Activated T-helper 9 cell treated with anti-CD3 and anti-CD28 coated beads, Interleukin-2, amount 50 U/mL, for 16 hours (primary cell): ENCODE measurements at places on chromosomes 7 and 10.
A peak's percentile ranks its signal among the peaks of the same experiment; 100 is the strongest.

DNA sequence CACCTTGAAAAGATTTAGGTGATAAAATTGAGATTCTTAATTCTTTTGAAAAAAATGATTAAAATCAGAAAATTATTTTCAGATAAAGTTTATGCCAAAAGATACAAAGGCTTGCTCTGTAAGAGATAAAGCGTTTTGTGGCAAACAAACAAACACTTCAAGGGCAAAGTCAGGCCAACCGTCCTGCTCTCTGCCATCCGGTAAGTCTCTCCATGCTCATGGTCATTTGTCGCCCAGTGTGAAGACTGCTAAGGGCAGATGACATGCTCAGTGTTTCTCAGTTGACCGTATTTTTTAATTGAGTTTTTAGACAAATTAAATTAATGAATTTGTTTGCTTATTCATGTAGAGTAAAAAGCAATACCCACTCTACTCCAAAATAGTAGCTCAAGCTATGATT, 60.0 kb downstream of the PTPRE start:
- DNase-seq: no peak

DNA sequence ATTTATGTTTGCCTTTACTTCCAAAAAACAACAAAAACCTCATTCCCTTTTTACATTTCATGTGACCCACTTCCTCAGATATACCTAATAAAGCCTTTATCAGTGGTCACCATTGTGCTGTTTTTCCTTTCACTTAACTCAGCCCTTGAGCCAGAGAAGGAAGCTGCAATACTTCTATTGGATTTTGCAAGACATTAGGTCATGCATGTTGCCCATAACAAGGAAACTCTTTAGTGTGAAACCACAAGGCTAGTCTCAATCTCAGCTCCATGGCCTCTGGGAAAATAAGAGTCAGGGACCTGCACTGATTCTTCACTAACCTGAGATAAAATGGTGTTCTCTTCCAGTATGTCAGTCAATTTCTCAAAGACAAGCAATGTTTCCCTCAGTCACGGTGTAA, 27.8 kb downstream of the STEAP4 start:
- DNase-seq: no peak

- DNase-seq: no peak
Measured at GRCh38 chr7:50293509-50294179, 10.9 kb upstream of the IKZF1 start.

GRCh38 chr7:7173956-7174632, 8.2 kb upstream of the C1GALT1 start:
- no peak for DNase-seq

DNA sequence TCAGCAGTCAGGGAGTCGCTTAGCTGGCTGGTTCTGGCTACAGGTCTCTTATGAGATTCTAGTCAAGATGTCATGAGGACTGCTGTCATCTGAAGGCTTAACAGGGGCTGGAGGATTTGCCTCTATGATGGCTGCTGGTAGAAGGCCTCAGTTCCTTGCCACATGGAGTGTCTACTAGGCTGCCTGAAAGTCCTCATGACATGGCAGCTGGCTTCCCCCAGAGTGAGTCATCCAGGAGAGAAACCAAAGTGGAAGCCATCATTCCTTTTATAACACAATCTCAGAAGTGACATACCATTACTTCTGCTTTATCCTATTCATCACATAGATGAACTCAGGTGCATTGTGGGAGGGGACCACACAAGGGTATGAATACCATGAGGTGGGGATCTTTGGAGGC, 75.1 kb downstream of the EXOC6 start:
- DNase-seq: no peak

DNA sequence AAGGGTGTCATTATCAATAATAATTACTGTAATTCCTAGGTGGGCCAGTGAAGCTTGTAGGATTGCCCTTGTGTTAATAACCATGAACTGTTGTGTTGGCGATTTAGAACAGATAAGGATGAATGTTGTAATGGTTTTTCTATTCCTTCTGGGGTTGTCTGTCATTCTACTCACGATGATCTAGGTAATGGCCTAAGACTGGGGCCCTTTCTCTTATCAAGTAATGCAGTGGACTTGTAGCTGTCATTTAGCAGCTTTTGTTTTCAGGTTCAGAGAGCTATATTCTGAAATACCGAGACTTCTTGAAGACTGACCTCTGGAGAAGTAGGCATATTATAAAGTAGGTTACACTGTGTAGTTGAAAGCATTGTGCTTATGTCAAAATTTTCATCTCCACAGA, 110.2 kb downstream of the TAF3 start:
- no peak for DNase-seq

DNA sequence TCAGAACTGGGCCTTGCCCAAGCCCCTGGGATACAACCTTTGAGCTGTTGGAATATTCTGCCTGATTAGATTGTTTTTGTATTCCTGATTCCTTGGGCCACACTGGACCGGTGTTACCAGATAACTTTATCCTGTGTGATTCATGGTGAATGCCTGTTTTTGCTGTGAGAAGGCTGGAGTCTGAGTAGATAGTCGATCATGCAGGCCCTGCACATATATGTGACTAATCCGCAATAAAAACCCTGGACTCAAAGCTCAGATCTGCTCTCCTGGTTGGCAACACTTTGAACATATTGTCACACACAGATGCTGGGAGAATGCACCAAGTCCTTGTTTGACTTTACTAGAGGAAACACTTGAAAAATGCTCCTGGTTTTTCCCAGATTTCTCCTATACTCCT, 183.9 kb upstream of the MBL2 start:
- no peak for DNase-seq

GRCh38 chr7:151999424-152000090, 25.9 kb upstream of the GALNT11 start:
- no peak for DNase-seq

- DNase-seq: no peak
Measured at GRCh38 chr7:151238924-151239836, 6.9 kb downstream of the CHPF2 start.

GRCh38 chr10:60359066-60359465, 30.6 kb downstream of the ANK3 start:
- no peak for DNase-seq

DNA sequence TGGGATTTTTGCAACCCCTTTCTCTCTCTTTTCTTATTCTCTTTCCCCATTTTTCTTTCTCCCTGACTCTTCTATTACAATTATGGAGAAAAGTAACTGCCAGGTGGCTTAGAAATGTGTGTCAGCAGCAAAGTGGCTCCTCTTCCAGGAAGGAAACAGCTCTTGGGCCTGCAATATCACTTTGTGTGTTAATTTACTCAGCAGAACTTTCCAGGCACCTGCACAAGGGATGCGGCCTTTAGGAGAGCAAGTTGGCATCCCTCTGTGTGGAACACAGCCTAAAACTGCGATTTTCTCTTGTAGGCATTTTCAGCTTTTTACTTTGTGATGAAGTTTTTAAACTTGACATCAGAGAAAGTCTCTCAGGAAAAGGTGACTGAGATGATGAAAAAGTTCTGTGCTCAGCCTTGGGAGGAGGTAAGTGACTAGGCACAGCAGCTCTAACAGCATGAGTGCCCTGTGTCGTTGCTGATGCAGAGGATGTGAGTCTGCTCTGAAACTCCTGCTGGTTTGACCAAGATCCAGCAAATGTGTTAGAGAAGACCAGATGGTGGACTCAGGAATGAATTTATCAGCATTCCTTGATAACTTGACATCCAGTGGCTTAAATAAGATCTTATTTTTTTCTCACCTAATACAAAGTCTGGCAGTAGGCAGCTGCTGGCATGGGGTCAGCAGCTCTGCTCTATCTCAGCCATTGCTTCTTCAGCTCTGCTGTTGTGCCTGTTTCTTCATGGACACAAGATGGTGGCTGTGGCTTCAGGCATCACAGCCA, 47.4 kb upstream of the CC2D2B start:
- no peak for DNase-seq

DNA sequence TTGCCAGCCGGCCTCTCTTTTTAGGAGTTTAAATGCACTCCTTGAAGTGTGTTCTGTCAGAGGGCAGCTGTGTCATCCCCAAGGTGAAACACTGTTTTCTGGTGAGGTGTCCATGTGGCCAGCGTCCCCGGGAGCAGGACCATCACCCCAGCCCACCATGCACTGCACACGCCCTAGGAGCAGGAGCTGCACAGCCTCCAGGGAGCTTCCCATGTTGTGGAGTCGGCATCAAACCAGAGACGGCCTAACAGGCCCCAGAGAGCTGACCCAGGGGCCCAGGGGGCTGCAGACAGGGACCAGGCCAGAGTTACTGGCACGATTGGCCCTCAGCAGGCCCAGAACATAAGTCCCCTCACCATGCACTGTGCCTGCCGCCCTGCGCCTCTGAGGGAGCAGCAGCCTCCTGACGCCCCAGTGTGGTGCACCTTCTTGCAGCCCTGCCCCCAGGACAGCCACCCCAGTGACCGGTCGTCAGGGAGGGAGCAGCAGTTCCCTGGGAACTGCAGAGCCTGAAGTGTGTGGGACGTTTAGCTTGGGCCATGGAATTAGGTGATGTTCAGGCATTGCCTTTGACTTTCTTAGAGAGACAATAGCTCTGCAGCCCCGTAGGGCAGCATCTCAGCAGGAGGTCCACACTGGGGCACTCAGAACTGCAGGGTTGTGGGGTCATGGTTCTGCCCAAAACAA, 97.9 kb downstream of the NKX6-2 start:
- no peak for DNase-seq

DNA sequence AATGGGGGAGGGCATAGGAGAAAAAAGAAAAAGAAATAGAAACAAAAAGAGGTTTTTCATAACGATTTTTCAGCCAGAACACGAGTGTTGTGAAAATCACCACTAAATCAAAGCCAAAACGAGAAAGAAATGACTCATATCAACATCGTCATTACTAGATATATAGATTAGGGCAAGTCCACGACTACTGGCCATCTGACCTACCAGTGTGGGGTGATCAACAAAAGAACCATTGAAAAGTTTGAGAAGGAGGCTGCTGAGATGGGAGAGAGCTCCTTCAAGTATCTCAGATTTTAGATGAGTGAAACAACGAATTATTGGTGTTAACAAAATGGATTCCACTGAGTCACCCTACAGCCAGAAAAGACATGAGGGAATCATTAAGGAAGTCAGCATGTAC, 33.5 kb upstream of the ABCB5 start:
- no peak for DNase-seq

GRCh38 chr7:101882005-101882421, 64.6 kb downstream of the CUX1 start:
- no peak for DNase-seq

DNA sequence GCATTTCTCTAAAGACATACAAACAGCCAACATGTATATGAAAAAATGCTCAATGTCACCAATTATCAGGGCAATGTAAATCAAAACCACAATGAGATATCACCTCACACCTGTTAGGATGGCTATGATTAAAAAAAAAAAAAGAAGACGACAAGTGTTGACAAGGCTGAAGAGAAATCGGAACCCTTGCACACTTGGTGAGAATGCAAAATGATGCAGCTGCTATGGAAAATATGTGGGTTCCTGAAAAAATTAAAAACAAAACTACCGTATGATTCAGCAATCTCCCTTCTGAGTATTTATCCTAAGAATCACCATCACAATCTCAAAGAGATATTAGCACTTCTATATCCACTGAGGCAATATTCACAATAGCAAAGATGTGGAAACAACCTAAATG, 11.3 kb downstream of the LMBR1 start:
- no peak for DNase-seq

DNA sequence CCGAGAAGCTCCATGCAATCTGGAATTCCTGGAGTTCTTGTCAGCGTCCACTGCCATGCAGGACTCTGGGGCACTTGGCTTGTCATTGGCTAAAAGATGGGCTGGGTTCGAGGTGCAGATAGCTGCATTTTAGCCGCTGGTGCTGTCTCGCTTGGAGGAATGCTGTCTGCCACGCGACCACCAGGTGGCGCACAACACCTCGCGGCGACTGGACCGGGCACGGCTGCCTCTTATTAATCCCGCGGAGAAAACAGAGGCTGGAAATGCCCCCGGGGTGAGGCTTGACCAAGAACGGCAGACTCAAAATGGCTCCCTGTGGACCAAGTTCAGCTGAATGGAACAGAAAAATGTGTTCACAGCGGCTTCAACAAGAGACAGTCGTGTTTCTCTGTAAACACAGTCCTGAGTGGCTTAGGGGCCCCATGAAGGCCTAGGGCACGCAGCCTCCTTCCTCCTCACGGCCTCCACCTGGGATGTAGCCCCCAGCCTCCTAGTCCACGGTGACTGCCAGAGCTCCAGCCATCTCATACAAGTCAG, 46.2 kb downstream of the AOC1 start:
- peak; percentile 65 for DNase-seq

- no peak for DNase-seq
Measured at GRCh38 chr7:22618528-22618927, 108.5 kb upstream of the IL6 start.

DNA sequence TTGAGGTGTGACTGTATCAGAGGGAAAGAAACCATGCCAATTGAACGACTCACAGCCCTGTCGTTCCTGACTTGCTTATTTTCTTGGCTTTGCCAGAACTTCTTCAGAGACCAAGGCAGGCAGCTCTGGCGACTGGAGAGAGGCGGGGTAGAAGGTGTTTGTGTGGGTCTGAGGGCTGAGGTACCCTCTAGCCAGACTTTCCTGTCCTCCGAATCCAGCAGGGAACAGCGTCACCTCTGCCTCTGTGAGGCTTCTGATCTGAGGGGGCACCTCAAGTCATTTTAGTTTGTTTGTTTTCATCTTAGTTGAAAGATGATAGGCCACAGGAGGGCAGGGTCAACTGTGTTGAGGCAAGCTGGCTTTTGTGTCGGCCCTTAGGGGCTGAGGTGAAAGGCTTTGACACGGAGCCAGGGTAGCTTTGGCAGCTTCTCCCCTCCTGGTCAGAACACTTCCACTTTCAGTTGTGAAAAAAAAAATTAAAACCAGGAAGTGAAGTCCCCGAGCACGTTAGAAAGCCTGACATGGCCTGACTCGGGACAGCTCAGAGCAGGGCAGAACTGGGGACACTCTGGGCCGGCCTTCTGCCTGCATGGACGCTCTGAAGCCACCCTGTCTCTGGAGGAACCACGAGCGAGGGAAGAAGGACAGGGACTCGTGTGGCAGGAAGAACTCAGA, 1.9 kb downstream of the ACSL5 start:
- no peak for DNase-seq

DNA sequence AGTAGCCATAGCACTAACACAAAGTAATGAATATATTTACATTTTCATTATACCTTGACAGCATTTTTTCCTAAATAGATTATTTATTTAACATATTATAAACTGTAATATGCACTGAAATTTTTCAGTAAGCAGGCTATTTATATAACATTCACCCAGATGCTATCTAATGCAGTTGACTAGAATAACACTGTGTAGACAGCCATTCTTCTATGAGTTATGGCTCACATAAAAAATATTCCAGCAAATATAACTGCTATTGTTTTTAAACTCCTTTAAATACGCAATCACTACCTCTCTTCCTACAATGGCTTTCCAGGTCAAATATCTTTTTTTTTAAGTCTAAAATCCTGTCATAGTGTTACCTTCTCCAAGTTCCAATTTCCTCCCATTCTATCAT, 21.6 kb downstream of the TPK1 start:
- no peak for DNase-seq

DNA sequence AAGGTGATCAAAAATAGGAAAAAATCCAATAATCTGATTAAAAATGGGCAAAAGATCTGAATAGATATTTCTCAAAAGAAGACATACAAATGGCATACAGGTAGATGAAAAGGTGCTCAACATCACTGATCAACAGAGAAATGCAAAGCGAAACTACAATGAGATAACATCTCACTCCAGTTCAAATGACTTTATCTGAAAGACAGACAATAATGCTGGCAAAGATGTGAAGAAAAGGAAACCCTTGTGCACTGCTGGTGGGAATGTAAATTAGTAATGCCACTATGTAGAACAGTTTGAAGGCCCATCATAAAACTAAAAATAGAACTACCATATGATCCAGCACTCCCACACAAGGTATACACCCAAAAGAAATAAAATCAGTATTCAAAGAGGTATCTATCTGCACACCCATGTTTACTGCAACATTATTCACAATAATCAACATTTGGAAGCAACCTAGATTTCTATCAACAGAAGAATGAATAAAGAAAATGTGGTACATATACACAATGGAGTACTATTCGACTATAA, 85.0 kb downstream of the LRRN3 start:
- no peak for DNase-seq
